Sigmoid colon (tissue), 7 donors: ENCODE measurements at places on chromosomes 12 and 14. TPM values are rescaled to one million over a fixed set of nuclear protein-coding genes. Genes with fewer than 3 reads are reported as not detected.

Gene HOTAIR
- total RNA-seq, result not detected

Gene GALNT6
- 1.6 TPM for total RNA-seq

Gene PDE3A
- 81.0 TPM for total RNA-seq

Gene ASCL1
- total RNA-seq, result not detected

Gene SIX1
- not detected for total RNA-seq

Gene C14orf132
- total RNA-seq, result 20.7 TPM

Gene RNASE7
- total RNA-seq, result not detected
